NCI-H526 (cell line): ENCODE measurements at places on chromosomes 7 and 10.

GRCh38 chr7:3806516-3806915 is 505.5 kb downstream of the SDK1 start:
- DNase-seq = no peak

DNA sequence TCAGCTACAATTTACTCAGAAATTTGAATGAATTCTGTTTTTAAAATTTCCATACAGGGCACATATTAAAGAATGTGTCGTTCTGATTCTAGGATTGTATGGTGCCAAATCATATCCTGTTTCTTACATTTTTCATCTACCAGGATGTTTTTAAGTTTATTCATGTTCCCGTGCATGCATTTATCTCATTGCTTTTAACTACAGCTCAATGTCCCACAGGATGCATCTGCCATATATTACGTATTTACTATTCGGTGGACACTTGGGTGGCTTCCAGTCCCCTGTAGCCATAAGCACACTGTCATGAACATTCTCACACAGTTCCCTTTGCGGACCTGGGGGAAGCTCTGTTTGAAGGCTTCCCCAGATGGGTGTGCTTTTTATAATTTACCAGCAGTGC is 122.3 kb downstream of the CCDC71L start:
- DNase-seq = no peak

GRCh38 chr10:101388676-101389276 is 34.8 kb downstream of the BTRC start:
- no peak for DNase-seq

DNA sequence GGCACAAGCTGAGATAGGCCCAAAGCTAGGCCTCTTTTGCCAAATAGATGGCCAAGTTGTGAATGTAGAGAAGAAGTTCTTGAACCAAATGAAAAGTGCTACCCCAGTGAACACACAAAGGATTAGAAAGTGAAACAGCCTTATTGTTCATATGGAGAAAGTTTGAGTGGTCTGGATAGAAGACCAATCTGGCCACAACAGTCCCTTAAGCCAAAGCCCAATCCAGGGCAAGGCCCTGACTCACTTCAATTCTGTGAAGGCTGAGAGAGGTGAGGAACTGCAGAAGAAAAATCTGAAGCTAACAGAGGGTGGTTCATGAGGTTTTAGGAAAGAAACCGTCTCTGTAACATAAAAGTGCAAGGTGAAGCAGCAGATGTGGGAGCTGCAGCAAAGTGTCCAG is 18.7 kb upstream of the ATP6V0A4 start:
- no peak for DNase-seq

GRCh38 chr7:68063171-68063570 is 1066.5 kb downstream of the TYW1 start:
- peak; percentile 53 for DNase-seq

DNA sequence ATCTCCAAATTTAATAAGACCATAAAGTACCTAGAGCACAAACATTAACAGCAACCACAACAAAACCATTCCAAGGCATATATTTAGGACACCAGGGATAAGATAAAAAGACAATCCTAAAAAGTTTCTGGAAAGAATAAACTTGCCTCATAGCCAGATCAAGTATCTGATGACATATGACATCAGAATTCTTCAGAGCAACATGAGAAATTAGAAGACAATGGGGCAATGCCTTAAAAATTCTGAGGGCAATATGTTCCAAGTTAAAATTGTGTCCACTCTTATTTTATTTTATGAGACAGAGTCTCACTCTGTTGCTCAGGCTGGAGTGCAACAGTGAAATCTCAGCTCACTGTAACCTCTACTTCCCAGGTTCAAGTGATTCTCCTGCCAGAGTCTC is 2.8 kb downstream of the EFCAB10 start:
- DNase-seq = no peak

- DNase-seq = no peak
These were observed 444.1 kb upstream of the KLF6 start for GRCh38 chr10:4229106-4229505.

DNA sequence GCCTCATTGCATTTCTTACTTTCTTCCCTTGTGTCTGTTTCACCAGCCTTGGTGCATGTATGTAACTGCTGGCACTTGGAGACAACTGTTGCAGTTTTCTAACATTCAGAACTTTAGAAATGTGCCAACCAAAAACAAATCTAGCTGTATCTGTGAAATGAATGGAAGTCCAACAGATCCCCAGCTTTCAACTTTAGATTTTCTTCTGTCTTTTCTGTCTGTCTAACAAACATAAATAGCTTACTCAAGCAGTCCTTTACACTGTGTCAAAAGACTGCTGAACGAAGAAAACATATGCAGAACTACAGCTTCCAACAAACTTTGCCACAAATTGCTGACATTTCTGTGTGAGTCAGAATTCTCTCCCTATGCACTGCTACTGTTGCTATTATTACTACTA is 30.9 kb downstream of the SORCS1 start:
- DNase-seq = no peak

- no peak for DNase-seq
These were observed 99.8 kb downstream of the SND1 start for GRCh38 chr7:127751490-127752448.

- DNase-seq = peak; percentile 67
These were observed 712.1 kb downstream of the PHTF2 start for GRCh38 chr7:78510580-78511188.

- no peak for DNase-seq
These were observed 11.8 kb upstream of the GPNMB start for GRCh38 chr7:23234569-23235296.

DNA sequence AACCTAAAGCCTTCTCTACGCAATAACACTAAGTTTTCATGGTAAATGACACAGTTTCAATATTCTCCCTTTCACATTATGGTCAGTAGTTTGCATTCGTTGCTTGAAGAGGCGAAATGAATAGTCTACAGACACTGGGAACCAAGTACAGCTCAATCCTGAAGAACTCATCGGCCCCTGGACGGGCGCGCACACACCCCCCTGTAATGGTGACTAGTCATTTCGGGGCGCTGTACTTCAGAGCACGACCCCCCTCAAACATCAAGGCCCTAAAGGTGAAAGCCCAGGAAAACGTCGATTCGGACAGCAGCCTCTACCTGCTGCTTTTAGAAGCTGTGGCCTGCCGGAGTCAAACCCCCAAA is 1.0 kb downstream of the NT5C2 start:
- DNase-seq = peak; percentile 21

DNA sequence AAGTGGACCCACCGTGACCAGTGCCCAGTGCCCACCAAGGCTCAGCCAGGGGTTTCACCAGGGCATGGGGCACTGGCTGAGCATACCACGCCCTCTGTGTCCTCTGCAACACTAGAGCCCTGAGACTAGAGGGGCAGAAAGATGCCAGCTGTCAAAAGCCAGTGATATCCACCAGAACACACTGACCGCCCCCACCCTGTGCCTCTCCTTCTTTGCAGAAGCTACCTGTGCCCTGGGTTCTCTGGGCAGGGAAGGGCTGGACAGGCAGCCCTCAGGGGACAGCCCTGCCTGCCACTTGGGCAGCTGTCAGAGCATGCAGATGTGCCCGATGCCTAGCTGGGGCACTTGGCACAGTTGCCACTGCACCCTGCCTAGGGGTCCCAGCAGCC is 494 bp downstream of the VSIR start:
- DNase-seq = no peak

DNA sequence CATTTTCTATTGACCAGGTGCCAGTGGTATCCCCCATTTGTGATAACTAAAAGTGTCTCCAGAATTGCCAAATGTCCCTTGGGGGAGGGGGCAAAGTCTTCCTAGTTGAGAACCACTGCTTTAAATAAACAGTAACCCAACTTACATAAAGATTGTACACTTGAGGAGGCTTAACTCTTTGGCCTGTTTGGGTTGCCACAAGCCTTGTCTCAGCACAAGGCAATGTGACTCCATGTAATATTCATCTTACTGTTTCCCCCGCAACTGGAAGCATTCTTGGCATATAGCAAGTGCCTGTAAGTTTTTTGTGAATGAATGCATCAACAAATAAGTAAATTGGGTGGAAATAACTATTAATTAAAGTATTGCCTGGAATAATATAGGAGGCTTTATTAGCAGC is 108.3 kb downstream of the ANK3 start:
- no peak for DNase-seq

DNA sequence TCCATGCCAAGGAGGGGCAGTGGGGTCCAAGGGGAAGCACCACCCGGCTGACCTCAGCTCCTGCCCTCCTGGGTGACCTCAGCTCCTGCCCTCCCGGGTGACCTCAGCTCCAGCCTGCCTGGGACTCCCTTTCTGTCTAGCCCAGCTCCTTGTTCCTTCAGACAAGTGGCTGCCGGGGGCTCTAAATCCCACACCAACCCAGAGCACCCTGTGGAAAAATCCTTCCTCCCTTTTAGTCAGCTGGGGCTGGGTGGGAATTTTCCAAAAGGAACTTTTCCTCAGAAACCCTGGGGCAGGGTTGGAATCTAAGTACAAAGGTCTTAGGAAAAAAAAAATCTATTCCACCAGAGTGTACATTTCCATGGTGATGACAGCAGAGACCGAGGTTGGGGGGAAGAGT is 36.3 kb downstream of the AKR1B1 start:
- no peak for DNase-seq

DNA sequence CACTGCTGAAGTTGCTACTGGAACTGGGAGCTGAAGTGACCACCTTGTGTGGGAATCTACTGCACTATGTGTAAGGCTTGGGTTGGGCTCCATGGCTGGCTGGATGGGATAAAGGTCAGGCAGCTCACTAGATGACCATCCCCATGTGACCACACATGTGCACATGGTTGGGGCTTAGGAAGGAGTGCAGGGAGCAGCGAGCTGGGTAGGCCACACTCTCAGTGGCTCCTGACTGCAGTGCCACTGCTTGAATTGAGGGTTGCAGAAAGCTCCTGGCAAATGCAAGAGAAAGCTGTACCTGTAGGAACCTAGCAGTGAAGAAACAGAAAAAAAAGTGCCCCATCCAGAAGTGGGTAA is 47.5 kb upstream of the AMPH start:
- no peak for DNase-seq

DNA sequence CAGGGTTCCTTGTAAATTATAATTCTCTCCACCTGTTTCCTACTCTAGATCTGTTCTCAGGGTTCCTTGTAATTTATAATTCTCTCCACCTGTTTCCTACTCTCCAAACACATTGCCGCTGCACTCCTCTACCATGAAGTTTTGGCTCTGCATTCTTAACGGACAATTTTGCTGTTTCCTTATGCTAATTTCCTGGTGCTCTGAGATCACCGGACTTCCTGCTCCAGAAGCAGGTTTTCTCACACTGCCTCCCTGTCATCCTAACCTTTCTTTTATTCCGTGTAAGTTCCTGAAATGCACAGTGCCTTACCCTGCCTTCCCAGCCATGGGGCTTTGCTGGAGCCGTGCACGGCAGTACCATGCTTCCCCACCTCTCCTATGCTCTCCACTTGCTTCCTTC is 256.8 kb downstream of the PLXNA4 start:
- no peak for DNase-seq

GRCh38 chr10:96860631-96861277 is 28.7 kb downstream of the LCOR start:
- DNase-seq = no peak

DNA sequence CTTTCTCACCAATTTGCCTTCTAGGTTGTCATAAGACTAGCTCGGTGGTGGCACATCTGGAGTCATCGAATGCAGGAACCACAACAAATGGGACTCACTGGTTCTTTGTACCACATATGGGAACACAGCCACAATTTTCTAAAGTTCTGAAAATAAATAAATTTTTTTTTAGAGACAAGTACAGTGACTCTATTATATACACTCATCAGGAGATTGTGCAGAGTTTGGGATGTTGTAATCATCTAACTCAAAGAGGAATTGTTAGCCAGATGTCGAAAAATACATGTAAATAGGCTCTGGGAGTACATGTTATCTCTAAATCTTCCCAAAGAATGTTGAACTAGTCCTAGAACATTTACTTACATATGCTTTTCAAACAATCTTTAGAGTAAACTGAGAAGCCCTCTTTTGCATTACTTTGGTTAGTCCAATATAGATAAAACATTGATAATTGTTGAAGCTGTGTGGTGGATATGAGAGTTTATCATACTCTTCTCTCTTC is 19.6 kb upstream of the SEPTIN7 start:
- DNase-seq = peak; percentile 63
